ENCODE measurements at places on chromosomes 7 and 10. TPM values are rescaled to one million over a fixed set of nuclear protein-coding genes. Genes with fewer than 3 reads are reported as not detected.

PEX1 gene
- total RNA-seq = 20.7 TPM

SCART1 gene
- total RNA-seq = 5.0 TPM

TBATA gene
- total RNA-seq = not detected

ARL3 gene
- total RNA-seq = 1.3 TPM

GIMAP7 gene
- 48.4 TPM for total RNA-seq

KLF14 gene
- total RNA-seq = not detected

RNF133 gene
- not detected for total RNA-seq

RET gene
- total RNA-seq = not detected

UCN3 gene
- total RNA-seq = not detected

FAS gene
- total RNA-seq = 28.2 TPM

RAMP3 gene
- not detected for total RNA-seq

SPDYE8 gene
- total RNA-seq = not detected

CRYGN gene
- not detected for total RNA-seq

ADIRF gene
- total RNA-seq = not detected

DNA sequence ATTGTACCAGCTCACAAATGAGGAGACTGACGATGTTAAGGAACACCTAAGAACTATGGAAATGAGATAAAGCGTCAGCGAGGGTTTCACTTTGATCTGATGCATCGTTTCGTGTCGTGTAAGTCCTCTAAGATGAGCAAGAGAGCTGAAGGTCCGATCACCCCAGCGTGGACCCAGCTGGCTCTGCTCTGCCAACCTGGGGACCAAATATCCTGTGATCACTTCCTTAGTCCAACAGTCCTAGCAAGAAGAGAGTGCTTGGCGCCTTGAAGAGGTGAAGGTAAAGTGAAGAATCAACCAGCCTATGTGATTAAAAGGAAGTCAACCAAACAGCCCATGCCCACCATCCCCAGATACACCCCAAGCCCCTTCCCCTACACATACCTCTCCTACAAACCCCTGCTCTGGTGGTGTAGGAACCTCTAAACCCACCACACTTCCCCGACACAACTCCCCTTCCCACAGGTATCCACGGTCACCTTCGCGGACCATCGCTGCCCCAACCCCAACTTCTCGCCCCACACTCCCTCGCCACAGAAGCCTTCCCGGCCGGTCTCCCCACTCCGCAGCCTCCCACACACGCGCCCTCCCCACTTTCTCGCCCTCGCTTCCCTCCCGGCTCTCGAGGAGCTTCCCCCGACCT lies 722 bp downstream of the UPF2 start:
- H3K36me3 ChIP-seq = no peaks in the 10 kb centered on the region
- H3K27me3 ChIP-seq = no peaks in the 10 kb centered on the region
- peaks cover 17% of the 10 kb centered on the region for H3K4me1 ChIP-seq
- peak overlapping the region; percentile 98 for H3K27ac ChIP-seq

- H3K4me1 ChIP-seq = no peaks in the 10 kb centered on the region
- H3K27ac ChIP-seq = no peak overlapping the region
- H3K27me3 ChIP-seq = no peaks in the 10 kb centered on the region
- no peak for DNase-seq
- no peaks in the 10 kb centered on the region for H3K36me3 ChIP-seq
These were observed 8.9 kb upstream of the PNLIP start for GRCh38 chr10:116536810-116537209.

DNA sequence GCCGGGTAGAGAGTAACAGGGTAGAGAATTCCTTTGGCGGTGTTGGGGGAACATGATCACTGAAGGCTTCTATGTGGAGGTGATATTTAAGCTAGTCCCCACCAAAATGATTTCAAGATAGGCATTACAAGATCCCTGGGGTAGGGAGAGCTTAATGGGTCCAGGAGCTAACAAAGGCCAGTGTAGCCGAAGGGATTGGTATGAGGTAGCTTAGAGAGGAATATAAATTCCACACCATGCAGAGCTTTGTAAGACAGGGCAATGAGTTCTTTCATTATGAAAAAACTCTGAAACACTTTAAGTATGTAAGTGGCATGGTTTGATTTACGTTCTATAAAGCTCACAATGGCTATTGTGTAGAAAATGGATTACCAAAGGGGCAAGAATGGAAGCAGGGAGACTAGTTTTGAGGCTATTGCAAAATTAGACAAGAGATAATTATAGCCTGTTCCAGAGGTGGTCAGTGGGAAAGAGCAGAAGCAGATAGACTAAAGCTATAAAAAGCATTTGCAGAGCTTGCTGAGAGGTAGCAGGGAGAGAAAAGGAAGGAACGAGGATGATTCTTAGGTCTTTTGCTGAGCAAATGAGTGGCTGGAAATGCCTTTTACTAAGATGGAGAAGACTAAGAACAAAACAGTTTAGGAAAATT lies 119.7 kb upstream of the SLC25A13 start:
- H3K4me1 ChIP-seq = no peaks in the 10 kb centered on the region
- DNase-seq = no peak
- H3K36me3 ChIP-seq = no peaks in the 10 kb centered on the region
- no peak overlapping the region for H3K4me3 ChIP-seq

GRCh38 chr10:33335551-33335800 lies 1.0 kb upstream of the NRP1 start:
- no peak overlapping the region for H3K27ac ChIP-seq
- no peak for DNase-seq
- peaks cover 37% of the 10 kb centered on the region for H3K4me1 ChIP-seq
- H3K27me3 ChIP-seq = peaks cover 68% of the 10 kb centered on the region

GRCh38 chr7:80467069-80467468 lies 44.8 kb downstream of the GNAT3 start:
- H3K4me3 ChIP-seq = no peak overlapping the region
- no peaks in the 10 kb centered on the region for H3K27me3 ChIP-seq
- no peak for DNase-seq
- H3K27ac ChIP-seq = no peak overlapping the region
- no peaks in the 10 kb centered on the region for H3K4me1 ChIP-seq
- H3K36me3 ChIP-seq = no peaks in the 10 kb centered on the region

DNA sequence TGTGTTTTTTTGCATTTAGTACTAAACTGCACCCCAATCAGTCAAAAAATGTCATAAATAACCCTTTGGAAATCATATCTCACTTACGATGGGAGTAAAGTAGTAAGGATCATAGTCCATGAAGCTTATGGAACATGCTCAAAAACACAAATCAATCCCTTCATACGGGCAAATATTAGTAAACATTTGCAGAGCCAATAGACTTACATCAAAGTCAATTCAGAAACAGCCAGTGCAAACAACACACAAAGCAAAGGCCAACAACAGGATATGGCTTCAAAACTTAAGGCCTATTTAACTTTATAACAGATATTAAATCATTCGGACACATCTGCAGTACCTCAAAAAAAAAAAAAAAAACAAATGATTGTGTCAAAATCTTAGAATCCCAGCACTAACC lies 32.1 kb downstream of the SGCE start:
- no peak overlapping the region for H3K4me3 ChIP-seq
- H3K27me3 ChIP-seq = no peaks in the 10 kb centered on the region
- H3K4me1 ChIP-seq = peaks cover 4% of the 10 kb centered on the region
- H3K27ac ChIP-seq = no peak overlapping the region

DNA sequence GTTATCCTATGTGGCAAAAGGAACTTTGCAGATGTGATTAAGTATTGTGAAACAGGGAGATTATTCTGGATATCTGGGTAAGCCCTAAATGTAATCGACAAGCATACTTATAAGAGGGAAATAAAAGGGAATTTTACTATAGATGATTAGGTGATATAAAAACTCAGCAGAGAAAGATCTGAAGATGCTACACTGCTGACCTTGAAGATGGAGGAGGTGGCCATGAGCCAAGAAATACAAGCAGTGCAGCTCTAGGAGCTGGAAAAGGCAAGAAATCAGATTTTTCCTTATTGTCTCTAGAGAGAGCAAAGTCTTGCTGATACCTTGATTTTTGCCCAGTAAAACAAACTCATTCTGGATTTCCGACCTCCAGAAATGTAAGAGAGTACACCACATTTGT lies 67.7 kb downstream of the BRAF start:
- H3K4me1 ChIP-seq = no peaks in the 10 kb centered on the region
- no peak overlapping the region for H3K4me3 ChIP-seq
- no peaks in the 10 kb centered on the region for H3K36me3 ChIP-seq
- no peak for DNase-seq
- H3K27ac ChIP-seq = no peak overlapping the region

- no peaks in the 10 kb centered on the region for H3K36me3 ChIP-seq
- no peak overlapping the region for H3K27ac ChIP-seq
- no peaks in the 10 kb centered on the region for H3K27me3 ChIP-seq
- no peaks in the 10 kb centered on the region for H3K4me1 ChIP-seq
These were observed 114.7 kb downstream of the MYO3A start for GRCh38 chr10:26048756-26049155.

GRCh38 chr7:50598460-50599343 lies 33.5 kb upstream of the DDC start:
- H3K36me3 ChIP-seq = no peaks in the 10 kb centered on the region
- DNase-seq = no peak
- peaks cover 8% of the 10 kb centered on the region for H3K4me1 ChIP-seq
- no peaks in the 10 kb centered on the region for H3K27me3 ChIP-seq

- no peaks in the 10 kb centered on the region for H3K36me3 ChIP-seq
- H3K27me3 ChIP-seq = no peaks in the 10 kb centered on the region
- DNase-seq = no peak
- no peaks in the 10 kb centered on the region for H3K4me1 ChIP-seq
- no peak overlapping the region for H3K27ac ChIP-seq
These were observed 163.2 kb downstream of the REEP3 start for GRCh38 chr10:63684257-63684936.

GRCh38 chr7:22743014-22743413 lies 16.0 kb downstream of the IL6 start:
- H3K36me3 ChIP-seq = no peaks in the 10 kb centered on the region
- DNase-seq = no peak
- H3K4me3 ChIP-seq = no peak overlapping the region
- H3K27me3 ChIP-seq = no peaks in the 10 kb centered on the region
- H3K4me1 ChIP-seq = no peaks in the 10 kb centered on the region

DNA sequence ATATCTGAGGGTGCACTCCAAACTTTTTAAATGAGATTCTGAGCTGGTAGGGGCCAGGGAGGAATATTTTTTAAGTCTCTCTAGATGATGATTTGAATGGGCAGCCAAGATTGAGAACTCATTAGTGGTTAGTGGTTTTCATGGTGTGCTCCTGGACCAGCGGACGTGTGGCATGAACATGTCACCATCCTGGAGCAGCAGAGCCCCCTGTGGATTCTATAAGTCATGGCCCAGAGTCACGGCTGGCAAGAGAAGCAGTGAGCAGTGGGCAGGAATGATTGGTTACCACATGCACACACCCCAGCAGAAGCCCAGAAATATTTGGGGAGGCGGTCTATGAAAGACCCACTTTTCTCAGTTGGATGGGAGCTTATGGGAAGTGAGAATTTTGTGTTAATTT lies 21.2 kb upstream of the UCN3 start:
- no peak overlapping the region for H3K4me3 ChIP-seq
- H3K4me1 ChIP-seq = no peaks in the 10 kb centered on the region
- no peaks in the 10 kb centered on the region for H3K27me3 ChIP-seq
- H3K36me3 ChIP-seq = no peaks in the 10 kb centered on the region
- H3K27ac ChIP-seq = no peak overlapping the region

GRCh38 chr7:74512762-74513161 lies 59.1 kb downstream of the GTF2IRD1 start:
- no peak overlapping the region for H3K27ac ChIP-seq
- H3K36me3 ChIP-seq = no peaks in the 10 kb centered on the region
- no peaks in the 10 kb centered on the region for H3K27me3 ChIP-seq

- no peak overlapping the region for H3K4me3 ChIP-seq
- H3K4me1 ChIP-seq = no peaks in the 10 kb centered on the region
- H3K36me3 ChIP-seq = peaks cover 4% of the 10 kb centered on the region
- DNase-seq = no peak
- no peaks in the 10 kb centered on the region for H3K27me3 ChIP-seq
- no peak overlapping the region for H3K27ac ChIP-seq
These were observed 75.1 kb downstream of the NOD1 start for GRCh38 chr7:30403477-30403876.

DNA sequence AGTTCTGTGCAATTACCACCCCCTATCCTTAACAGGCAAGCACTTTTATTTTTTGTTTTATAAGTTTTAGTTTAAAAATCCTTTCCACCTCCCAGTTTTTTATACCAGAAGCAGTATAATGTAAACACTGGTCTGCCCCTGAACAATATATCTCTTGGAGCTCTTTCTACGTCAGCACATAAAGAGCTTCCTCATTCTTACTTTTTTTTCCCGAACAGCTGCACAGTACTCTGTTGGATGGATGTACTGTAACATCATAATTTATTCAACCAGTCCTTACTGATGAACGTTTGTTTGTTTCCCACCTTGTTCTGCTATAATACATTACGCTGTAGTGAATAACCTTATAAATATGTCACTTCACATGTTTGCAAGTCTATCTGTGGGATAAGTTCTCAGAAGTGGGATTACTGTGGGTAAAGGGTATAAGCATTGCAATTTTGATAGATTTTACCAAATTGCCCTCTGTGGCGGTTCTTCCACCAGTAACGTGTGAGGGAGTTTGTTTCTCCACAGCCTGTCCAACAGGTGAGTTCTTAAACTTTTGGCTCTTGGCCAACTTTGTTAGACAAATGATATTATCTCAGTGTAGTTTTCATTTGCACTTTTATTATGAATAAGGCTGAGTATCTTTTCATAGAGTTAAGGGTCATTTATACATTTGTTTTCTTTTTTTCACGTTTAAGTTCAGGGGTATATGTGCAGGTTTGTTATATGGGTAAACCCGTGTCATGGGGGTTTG lies 32.8 kb downstream of the ADRA2A start:
- DNase-seq = no peak
- no peak overlapping the region for H3K4me3 ChIP-seq
- no peaks in the 10 kb centered on the region for H3K36me3 ChIP-seq
- H3K4me1 ChIP-seq = peaks cover 5% of the 10 kb centered on the region

GRCh38 chr7:119640861-119641260 lies 632.1 kb upstream of the KCND2 start:
- DNase-seq = no peak
- no peaks in the 10 kb centered on the region for H3K36me3 ChIP-seq
- no peak overlapping the region for H3K27ac ChIP-seq
- H3K4me1 ChIP-seq = no peaks in the 10 kb centered on the region
- H3K4me3 ChIP-seq = no peak overlapping the region

- H3K4me1 ChIP-seq = no peaks in the 10 kb centered on the region
- H3K36me3 ChIP-seq = no peaks in the 10 kb centered on the region
- DNase-seq = no peak
These were observed 282.3 kb downstream of the KLF6 start for GRCh38 chr10:3502673-3503072.

DNA sequence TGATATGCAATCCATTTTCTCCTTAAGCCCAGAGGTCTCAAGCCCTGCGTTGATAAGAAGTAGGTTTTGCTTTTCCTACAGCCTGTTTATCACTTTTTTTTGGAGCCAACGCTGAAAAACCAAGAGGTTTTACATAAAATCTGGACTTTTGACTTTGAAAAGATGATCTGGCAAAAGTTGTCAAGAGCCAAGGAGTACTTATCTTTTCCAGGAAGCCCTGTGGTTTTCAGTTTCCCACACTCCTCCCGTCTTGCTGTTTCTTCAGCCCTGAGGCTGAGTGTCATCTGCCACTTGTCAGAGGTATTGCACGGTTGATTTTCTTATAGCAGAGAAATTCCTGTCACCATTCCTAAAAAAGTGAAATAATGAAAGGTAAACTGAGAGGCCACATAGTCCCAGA lies 108.7 kb downstream of the TYW1 start:
- no peak overlapping the region for H3K4me3 ChIP-seq
- DNase-seq = peak; percentile 7
- H3K4me1 ChIP-seq = peaks cover 8% of the 10 kb centered on the region

GRCh38 chr7:80591654-80592053 lies 46.8 kb upstream of the CD36 start:
- H3K4me1 ChIP-seq = no peaks in the 10 kb centered on the region
- H3K36me3 ChIP-seq = no peaks in the 10 kb centered on the region
- DNase-seq = no peak
- no peaks in the 10 kb centered on the region for H3K27me3 ChIP-seq
- H3K4me3 ChIP-seq = no peak overlapping the region

GRCh38 chr7:37416378-37417106 lies 32.1 kb downstream of the ELMO1 start:
- H3K36me3 ChIP-seq = no peaks in the 10 kb centered on the region
- no peak for DNase-seq
- H3K4me1 ChIP-seq = peaks cover 12% of the 10 kb centered on the region
- no peaks in the 10 kb centered on the region for H3K27me3 ChIP-seq

Data from CD4-positive, alpha-beta T cell (primary cell).